ENCODE measurements at places on chromosomes 12 and 14. TPM values are rescaled to one million over a fixed set of nuclear protein-coding genes. Genes with fewer than 3 reads are reported as not detected.

DNA sequence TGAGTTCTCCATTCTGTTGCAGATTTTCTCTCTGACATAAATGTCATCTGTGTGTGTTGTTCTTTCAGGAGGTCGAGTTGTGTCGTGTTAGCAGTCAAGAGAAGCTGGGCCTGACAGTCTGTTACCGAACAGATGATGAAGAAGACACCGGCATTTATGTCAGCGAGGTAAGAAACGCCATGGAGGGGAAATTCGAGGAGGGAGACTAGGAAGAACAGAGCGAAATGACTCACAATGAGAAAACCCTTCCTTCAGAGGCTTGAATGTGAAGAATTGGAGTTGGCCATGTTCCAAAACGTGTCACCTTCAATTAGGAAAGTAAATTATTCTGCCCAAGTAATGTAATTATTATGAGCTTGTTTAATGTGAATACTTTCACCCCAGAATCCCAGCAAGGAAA is 364.5 kb downstream of the PDZRN4 start:
- DNase-seq, result no peak

- DNase-seq, result no peak
Observed at GRCh38 chr12:44154128-44154527, 318.2 kb downstream of the TMEM117 start.

DNA sequence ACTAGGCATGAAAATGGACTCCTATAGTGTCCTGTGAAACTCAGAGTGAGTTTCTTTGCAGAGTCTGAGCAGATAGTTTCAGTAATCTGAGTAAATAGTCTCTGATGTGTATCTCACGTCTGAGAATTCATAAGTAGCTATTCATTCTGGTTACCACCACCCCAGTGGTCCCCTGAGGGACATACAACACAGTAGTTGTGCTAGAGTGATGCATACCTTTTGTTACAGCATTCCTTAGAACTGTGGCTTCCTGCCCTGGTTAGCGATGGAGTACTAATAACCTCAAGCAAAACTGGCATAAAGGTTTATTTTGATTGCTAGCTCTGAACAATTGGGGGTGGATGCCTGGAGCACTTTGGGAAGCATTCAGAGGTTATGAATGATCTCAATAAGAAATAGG is 114.7 kb downstream of the DAAM1 start:
- no peak for DNase-seq

DNA sequence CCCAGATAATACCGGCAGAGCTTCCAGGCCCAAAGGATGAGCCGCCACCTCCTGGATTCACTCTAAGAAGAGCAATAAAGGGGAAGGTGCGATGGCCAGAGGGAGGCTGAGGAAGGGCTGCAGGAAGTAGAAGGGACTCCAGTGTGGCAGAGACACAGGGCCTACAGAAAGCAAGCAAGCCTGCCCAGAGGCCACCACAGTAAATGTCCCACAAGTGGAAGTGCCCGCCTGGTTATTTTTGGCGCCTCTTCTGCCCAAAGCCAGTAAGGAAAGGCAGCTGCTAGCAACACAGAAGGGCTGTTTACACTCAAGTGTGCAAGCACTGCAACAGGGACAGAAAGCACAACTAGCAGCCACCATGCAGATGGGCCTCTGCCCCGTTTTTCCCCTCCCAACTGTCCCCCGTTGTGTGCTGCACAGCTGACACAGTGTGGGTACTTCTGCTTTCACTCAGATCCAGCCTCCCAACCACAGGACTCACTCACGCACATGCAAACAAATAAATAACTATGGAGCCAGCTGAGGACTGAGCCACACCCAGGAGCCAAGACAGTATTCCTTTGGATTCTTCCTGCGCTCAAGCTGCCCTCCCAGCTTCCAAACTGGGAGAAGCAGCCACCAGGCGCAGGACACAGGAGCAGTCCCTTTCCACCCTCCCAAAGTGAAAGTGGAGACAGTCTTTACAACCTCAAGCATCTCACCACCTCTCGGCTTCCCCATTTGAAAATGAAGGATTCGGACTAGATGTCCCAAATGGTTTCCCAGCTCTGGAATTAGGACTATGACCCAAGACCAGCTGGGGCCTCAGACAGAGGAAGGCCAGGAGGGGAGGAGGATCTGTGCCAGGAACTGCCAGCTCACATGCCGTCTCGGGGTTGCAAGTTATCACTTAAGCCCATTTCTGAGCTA is 40.0 kb upstream of the PNMA1 start:
- no peak for DNase-seq

Gene PXMP2
- 55.5 TPM for polyA plus RNA-seq

GRCh38 chr14:25010471-25010870 is 39.5 kb downstream of the STXBP6 start:
- DNase-seq, result no peak

DNA sequence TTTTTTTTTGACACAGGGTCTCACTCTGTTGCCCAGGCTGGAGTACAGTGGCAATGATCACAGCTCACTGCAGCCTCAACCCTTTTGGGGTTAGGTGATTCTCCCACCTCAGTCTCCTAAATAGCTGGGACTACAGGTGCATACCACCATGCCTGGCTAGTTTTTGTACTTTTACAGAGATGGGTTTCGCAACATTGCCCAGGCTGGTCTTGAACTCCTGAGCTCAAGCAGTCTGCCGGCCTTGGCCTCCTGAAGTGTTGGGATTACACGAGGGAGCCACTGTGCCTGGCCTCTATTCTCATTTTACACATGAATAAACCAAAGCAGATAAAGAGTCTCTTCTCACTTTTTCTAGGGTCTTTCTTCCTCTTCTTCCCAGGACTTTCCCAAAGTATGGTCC is 3.2 kb downstream of the TOMM20L start:
- no peak for DNase-seq

GRCh38 chr12:75831402-75831801 is 200.2 kb downstream of the PHLDA1 start:
- no peak for DNase-seq

DNA sequence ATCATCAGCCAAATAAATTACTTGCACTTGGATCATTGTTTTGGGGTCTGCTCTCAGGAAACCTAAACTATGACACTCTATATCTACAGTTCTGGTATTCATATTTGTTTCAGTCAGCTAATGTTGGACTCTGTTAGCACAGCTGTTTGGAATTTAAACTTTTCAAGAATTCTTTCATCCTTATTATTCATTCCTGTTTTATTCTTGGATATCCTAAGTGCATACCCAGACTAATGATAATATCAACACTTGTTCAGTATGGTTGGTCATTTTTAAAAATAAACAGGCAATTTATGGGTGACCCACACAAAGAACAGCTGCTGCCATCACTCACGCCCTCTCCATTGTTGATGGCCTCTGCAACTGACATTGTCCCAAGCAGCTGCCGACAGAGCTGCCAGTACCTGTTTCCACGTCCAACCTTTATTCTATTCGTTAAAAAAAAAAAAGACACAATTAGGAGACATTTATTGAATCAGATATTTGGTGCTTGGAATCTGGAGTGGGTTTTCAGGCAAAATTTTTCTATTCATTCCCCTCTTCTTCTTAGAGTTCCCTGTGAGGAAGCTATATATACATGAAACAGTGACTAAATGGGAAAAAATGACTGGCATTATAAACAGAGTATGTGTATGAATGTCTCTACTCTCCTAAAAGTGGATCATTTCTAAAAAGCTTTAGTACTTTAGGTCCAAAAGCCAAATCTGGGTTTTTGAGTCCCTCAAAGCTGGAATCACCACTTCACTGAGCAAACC is 252.1 kb upstream of the NAV3 start:
- no peak for DNase-seq

GRCh38 chr12:65827827-65828231 is 3.5 kb downstream of the HMGA2 start:
- DNase-seq, result peak; percentile 43

Gene VPS37B
- 26.4 TPM for polyA plus RNA-seq

- DNase-seq, result no peak
Observed at GRCh38 chr12:19456176-19456575, 16.9 kb downstream of the AEBP2 start.

- no peak for DNase-seq
Observed at GRCh38 chr14:87461704-87462103, 531.3 kb downstream of the GALC start.

DNA sequence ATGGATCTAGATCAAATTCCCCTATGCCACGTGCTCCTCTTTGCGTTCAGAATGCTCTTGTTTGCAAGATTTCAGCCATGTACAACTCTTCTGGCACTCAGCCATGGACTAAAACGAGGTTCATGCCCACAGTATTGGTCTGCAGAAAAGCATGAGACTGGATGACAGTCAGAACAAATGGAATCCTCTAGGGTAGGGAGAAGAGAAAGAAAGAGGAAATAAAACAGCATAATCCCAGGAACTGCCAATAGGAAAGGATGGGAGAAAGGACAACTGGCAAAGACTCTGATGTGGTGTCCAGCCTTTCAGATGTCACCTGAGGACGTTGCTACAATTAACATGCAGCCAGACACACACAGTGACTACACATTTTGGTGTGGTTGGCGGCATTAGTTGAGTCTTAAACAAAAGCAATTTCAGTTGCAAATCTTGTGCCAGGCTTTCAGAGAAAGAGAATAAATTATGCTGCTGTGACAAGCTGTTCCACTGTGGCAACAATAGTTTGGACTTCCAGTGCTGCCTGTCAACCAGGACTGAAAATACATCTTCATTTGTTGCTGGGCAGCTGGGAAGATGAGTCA is 338.0 kb downstream of the RGS6 start:
- no peak for DNase-seq

DNA sequence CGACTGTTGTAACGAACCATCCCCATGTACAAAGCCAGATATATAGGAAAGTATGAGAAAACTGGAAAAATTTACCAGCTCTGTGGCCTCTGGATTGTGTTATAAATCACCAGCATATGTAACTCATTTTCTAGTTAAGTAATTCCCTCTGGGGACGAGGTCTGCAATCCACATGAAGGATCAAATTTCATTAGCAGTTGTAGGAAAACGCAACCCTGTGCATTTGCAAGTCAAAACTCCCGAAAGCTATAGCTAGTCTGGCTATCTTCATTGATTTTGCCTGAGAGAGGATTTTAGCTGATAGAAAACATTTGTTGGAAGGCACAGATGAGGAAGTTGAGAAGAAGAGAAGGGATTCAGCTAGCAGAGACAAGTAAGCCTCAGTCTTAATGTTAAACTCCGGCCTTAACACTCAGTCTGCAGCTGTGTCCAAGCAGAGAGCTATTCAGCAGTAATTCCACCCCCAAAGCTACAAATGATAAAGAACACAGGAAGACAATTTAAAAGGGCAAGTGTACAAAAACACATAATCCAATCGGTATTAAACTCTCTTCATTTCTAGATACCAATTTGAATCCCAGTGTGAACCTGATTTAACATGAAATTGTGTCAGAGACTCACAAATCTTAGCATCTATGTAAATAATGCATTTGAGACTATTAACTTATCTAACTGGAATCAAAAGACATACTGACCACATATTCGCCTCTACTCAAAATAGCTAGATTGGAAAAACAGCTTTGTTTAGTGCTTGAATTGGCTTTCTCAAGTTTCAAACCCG is 54.2 kb upstream of the CERS5 start:
- DNase-seq, result peak; percentile 82

GRCh38 chr12:106303202-106303820 is 778 bp downstream of the TCP11L2 start:
- peak; percentile 84 for DNase-seq
